ENCODE measurements at places on chromosomes 3 and 15. TPM values are rescaled to one million over a fixed set of nuclear protein-coding genes. Genes with fewer than 3 reads are reported as not detected.

Gene C3orf22
- not detected for total RNA-seq

DNA sequence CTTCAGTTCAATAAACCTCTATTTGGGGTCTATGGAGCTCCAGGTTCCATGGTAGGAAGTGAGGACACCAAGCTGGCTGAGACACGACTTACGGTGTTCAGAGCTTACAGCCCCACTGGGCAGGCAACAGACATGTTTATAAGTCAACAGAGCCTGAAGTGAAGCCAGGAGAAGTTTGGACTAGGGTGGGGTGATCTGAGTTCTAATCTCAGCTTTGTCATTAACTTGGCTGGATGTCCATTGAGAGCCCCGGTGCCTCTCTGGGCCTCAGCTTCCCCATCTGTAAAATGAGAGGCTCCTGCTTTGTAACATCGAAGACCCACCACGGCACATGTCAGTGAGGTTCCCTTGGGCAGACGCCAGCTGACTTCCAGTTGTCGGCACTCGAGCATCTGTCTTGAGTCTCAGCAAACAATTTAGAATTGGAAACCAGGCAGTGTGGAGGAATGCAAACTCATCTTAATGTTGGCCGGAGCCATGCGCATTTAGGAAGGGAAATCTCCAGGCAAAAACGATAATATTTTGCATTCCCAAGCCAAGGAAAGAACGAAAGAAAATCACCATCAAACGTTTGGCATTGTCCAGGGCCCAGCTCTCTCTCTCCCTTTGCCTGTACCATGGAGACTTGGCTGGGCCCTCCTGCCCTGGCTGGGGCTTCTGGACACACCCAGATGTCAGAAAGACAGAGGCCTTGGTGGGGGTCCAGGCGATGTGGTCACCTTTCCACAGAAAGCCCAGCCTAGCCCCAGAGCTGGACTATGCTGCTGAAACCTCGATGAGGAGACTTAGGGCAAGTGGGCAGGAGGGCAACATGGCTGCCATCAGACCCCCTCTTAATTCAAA lies 18.4 kb downstream of the ITGA11 start:
- no peak for DNase-seq

Gene SERPINI2
- total RNA-seq = not detected

DNA sequence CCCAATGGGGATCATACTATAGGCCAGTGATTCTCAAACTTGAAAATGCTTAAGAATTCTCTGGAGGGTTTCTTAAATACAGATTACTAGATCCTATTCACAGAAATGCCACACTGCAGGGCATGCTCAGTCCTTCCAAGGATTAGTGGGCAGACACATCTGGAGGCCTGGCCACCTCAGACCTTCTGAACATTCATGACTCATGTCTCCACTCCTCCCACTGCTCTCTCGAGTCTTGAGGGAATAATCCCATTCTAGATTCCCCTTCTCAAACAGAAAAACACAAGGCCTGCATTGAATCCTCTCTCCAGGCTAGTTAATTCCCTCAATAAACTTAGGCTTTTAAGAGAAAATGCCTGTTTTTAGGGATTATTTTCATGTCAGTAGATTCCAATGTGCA lies 22.1 kb downstream of the ZNF621 start:
- peak; percentile 62 for DNase-seq

DNA sequence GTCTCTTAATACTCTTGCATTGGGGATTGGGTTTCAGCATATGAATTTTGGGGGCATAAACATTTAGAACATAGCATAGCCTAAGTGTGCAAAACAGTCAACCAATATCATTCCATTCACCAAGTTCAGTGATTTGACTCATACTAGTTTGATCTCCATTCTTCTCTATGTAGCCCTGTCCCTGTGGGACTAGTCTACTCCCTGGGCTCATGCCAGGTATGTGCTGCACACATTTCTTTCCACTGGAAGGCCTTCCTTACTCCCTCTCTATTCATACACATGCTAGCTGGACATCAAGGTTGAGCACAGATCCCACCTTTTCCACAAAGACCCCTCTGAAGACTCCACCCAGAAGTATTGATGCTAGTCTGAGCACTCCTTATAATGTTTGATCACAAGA lies 5.1 kb downstream of the ZDHHC23 start:
- peak; percentile 11 for DNase-seq

DNA sequence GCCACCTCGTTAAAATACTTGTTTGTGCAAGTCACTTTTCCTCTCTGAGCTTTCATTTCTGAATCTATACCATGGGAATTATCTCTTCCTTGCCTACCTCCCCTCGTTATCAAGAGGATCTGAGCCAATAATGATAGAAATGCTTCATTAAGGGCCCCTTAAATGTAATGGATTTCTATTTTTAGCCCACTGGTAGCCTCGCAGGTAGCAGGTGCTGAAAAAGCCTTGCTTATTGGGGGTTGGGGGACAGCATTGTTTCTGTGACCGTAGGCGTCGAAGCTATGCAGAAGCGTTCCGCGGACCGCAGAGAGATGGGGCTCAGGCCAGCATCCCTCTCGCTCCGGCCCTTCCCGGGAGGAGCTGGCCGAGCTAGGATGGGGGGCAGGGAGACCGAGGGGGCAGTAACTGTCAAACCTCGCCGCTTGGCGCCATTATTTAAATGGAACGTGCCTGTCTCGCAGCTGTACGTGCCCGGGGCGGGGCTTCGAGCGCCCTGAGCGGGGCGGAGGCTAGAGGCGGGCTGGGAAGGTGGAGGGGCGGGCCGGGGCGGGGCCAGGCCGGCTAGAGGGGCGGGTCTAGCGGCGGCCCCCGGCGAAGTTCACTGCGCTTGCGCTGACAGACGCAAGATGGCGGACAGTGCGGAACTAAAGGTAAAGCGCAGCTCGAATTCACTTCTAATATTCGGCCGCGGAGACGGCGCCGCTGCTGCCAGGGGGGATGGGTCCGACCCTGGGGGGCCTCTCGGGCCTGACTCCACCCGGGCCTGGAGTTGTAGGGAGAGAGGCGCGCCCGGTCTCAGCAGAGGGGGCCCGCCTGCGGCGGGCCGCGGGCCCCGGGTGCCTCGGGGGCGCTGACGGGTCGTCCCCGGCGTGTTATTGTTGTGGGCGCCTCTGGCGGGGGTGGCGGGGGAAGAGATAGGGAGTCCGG lies at the start of gene PIAS1:
TSS of gene PIAS1 (plus strand) at position 615 of the 927 bp plus-strand sequence. CDS start at position 627, 12 bp downstream.
- DNase-seq = peak; percentile 92

GRCh38 chr15:67813104-67813634 lies 12.1 kb upstream of the SKOR1 start:
- DNase-seq = no peak

DNA sequence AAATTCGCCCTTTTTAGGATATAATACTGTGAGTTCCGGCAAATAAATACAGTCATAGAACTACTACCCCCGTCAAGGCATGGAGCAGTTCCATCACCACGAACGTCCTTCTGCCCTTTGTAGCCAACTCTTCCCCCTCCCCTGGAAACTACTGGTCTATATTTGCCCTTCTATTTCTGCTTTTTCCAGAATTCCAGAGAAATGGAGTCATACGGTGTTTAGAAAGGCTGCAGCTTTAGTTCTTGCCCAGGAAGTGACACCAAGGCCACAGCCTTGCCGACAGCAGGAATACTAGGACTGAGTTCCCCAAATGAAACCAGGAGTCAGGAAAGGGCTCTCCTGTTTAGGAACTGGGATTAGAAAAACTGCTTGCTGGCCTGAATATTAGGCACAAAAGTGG lies 291.2 kb downstream of the FAM43A start:
- no peak for DNase-seq

Gene ARID3B
- 0.71 TPM for total RNA-seq

GRCh38 chr3:102302020-102302419 lies 132.8 kb upstream of the ZPLD1 start:
- no peak for DNase-seq

- peak; percentile 27 for DNase-seq
These were observed 7.1 kb downstream of the ATP2C1 start for GRCh38 chr3:130900959-130901358.

GRCh38 chr15:81789403-81789802 lies 256.4 kb downstream of the MEX3B start:
- DNase-seq = no peak

- DNase-seq = no peak
These were observed 405.5 kb downstream of the SHQ1 start for GRCh38 chr3:72442759-72443158.

DNA sequence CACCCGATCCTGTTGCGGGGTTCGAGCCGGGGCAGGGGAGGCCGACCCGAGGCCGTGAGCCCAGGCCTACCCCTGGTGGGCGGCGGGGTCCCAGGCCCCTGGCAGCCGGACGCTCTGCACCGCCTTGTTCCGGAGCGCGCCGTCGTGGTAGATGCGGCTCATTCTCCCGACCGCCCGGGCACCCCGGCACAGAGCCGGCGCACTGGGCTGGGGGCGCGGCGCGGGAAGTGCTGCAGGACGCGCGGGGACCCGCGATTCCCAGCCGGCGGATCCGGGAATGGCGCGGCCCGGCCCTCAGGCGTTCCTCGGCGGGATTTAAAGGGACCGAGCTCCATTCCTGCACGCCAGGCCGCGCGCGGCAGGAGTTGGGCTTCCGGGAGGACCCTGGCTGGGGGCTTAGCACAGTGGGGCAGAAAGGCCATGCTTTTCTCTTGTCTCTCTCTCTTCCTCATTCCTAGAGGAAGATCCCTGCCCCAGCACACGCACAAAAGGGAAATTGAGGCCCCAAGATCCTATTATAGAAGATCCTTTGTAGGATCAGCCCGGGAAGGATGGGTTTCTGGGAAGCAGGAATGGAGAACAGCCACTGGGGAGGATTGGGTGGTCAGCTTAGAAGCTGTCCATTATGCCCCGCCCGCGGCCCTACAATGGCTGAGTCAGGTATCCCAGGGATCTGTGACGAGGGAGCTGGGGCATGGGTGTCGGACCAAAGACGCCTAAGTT lies at the start of gene ARPIN:
TSS of gene ARPIN (minus strand) at position 279 of the 723 bp plus-strand sequence. CDS start at position 162, 117 bp downstream.
- peak; percentile 39 for DNase-seq

GRCh38 chr3:65676580-65676979 lies 362.1 kb downstream of the MAGI1 start:
- DNase-seq = no peak

DNA sequence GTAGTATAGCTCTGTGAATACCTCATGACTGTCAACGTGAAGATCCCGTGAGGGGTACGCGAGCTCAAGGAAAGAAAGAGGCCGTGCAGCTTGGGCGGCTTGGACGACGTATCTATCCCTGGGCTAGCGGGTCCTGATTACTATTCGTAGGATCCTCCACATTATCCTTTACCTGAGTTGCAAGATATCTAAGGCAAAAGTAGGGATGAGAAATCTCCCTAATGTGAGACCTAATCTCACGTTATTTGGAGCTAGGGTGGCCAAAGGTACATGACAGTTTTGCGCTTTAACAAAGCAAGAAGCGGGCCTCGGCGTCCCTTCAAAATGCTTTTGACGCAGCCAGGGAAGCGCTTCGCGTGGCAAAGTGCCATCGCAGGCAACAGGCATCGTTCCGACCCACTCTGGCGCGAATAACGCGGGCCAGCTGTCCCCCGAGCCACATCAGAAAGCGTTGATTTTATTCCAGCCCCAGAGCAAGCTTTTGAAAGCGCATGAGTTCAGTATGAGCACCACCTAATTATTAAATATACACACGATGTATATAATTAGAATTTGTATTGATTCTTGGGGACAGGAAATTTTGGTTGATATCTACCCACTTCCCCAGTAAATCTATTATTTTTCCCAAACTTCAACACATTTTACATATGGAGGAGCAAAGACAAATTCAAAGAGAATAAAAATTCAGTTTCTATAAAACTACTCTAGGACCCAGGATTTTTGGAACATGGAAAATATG lies 2.5 kb upstream of the EOMES start:
- DNase-seq = no peak

GRCh38 chr3:108546247-108546646 lies 35.9 kb upstream of the MYH15 start:
- DNase-seq = no peak

Gene IL17RC
- total RNA-seq = 29.5 TPM

DNA sequence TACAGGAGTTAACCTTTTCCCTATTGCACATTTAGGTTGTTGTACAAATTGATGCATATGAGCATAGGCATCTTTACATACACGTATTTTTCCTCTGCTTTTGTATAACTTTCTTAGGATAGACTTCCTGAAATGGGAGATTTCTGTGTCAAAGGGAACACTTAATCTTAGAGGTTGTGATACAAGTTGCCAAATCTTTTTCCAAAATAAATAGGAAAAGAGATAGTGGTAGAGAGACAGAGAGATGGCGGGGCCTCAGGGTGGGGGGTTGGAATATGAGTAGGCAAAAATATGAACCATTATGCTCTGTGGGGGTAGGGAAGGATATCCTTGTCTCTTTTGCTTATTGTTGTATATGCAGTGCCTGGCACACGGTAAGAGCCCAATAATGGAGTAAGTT lies 70.7 kb upstream of the UBE2E1 start:
- DNase-seq = no peak

- DNase-seq = no peak
These were observed 53.9 kb downstream of the MEF2A start for GRCh38 chr15:99619712-99620111.

- no peak for DNase-seq
These were observed 18.8 kb downstream of the MYL3 start for GRCh38 chr3:46844397-46844796.

DNA sequence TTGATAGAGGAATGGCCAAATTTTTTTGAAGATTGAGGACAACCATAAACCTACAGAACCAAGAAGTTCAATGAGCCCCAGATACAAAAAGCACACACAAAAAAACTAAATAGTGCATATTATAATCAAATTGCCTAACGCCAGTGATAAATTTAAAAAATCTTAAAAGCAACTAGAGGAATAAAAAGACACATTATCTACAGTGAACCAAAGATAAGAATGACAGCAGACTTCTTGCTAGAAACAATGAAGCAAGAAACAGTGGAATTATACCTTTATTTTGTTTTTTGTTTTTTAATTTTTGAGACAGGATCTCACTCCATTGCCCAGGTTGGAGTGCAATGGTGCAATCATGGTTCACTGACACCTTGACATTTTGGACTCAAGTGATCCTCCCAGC lies 9.9 kb upstream of the SAMD7 start:
- no peak for DNase-seq

- no peak for DNase-seq
These were observed 11.8 kb upstream of the HDC start for GRCh38 chr15:50277370-50277769.

DNA sequence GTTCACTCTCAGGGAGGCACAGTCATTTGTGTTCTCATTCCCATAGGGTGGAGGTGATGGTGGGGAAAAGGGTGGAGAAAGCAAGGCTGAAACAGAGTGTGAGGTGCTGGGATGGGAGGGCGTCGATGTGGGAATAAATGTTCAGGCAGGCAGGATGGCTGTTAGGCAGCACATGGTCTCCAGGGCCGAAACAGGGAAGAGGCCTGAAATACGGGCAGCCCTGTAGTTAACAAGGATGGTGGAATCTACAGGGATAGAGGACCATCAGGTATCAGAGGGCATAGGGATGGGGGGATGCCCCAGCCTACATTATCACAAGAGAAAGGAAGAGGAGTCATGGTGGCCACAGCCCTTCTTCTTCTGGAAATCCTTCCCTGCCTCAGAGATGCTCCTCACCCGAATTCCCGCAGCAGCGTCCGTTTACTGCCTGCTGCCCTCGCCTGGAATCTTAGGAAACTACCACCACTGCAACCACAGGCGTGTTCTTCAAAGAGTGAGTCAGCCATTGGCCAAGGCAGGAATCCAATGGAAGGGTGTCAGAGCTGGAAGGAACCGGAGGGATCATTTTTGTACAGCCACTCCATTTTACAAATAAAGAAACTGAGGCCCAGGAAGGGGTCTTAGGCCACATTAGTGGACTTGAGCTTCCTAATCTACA lies 49.7 kb upstream of the POMGNT2 start:
- DNase-seq = peak; percentile 80

Gene RFT1
- total RNA-seq = 12.8 TPM
